ENCODE measurements at places on chromosomes 1 and 21.

- DNase-seq, result no peak
Observed at GRCh38 chr1:170134521-170134920, 11.2 kb upstream of the NTMT2 start.

GRCh38 chr1:158035976-158036583, 42.6 kb downstream of the KIRREL1 start:
- peak; percentile 19 for DNase-seq

DNA sequence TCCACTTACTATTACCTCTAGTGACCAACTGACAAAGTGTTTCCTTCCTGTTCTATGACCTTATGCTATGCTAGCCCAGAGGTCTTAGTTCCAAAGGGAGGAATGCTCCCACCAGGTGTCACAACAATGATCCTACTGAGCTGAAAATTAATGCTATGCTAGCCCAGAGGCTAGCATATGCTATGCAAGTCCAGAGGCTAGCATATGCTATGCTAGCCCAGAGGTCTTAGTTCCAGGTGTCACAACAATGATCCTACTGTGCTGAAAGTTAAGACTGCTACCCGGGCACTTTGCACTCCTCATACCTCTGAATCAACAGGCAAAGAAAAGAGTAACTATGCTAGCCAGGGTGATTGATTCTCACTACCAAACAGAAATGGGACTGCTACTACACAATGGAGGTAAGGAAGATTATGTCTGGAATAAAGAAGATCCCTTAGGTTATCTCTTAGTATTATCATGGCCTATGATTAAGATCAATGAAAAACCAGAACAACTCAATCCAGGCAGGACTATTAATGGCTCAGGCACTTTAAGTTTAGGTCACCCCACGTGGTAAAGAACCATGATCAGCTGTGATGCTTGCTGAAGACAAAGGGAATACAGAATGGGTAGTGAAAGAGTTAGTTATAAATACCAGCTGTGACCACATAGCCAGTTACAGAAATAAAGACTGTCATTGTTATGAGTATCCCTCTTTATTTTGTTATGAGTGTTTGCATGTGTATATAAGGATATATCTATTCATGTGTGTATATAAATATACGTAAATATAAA, 114.1 kb downstream of the CSMD2 start:
- no peak for DNase-seq

- peak; percentile 40 for DNase-seq
Observed at GRCh38 chr1:205920159-205920558, 23.1 kb downstream of the SLC26A9 start.

DNA sequence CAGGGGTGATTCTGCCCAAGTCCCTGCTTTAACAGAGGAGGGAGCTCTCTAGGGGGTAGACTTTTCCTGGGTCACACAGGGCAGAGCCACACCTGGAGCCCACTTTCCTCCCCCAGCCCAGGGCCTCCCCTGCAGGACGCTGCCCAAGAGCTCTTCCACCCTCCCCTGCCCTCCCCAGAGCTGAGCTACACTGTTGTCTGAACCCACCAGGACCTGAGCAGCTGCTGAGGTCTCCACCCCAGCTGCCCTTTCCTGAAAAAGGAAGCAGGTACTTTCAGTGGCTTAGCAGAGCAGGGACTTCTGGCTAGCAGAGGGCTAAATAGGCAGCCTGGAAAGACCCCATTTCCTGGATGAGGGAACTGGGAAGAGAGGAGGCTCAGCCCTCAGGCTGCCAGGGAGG, 169.3 kb upstream of the ETV3 start:
- DNase-seq, result no peak

GRCh38 chr1:60345621-60346020, 272.1 kb upstream of the C1orf87 start:
- no peak for DNase-seq

DNA sequence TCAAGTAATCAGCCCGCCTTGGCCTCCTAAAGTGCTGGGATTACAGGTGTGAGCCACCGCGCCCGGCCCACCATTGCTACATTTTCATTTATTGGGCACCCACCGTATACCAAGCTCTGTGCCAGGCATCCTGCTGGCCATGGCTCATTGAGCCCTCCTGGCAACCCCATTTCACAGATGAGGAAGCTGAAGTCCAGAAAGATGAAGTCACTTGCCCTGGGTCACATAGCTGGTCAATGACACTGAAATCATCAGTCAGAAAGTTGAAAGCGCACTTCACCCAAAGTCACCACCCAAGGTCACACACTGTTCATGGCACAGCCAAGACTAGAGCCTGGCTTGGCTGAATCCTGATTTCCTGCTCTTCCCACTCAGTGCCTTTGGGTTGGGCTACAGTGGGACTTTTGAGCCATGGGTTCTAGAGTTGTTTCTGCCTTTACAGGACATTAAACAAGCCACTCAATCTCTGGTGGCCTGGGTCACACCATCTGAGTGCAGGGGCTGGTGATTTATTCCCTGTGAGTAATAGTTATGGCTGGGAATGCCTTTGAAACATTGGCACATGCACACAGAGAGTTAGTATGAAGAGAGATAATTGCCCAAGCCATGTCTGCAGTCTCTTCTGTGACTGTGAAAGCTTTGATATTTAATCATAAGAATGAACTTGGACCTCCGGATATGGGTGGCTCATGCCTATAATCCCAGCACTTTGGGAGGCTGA, 16.0 kb upstream of the ARHGEF10L start:
- DNase-seq, result no peak

GRCh38 chr1:111658622-111659021, 39.0 kb downstream of the RAP1A start:
- DNase-seq, result no peak

GRCh38 chr1:55530749-55531478, 315.8 kb upstream of the USP24 start:
- no peak for DNase-seq

- DNase-seq, result no peak
Observed at GRCh38 chr21:24310788-24311187, 1296.5 kb downstream of the MRPL39 start.

- DNase-seq, result peak; percentile 38
Observed at GRCh38 chr1:223504741-223505140, 111.5 kb downstream of the CCDC185 start.

- DNase-seq, result no peak
Observed at GRCh38 chr1:52057255-52057654, 1.2 kb downstream of the BTF3L4 start.

All from NCI-H1105 treated with DMSO at 0.1 percent for 48 hours (cell line).